ENCODE measurements at places on chromosomes 2 and 18.

DNA sequence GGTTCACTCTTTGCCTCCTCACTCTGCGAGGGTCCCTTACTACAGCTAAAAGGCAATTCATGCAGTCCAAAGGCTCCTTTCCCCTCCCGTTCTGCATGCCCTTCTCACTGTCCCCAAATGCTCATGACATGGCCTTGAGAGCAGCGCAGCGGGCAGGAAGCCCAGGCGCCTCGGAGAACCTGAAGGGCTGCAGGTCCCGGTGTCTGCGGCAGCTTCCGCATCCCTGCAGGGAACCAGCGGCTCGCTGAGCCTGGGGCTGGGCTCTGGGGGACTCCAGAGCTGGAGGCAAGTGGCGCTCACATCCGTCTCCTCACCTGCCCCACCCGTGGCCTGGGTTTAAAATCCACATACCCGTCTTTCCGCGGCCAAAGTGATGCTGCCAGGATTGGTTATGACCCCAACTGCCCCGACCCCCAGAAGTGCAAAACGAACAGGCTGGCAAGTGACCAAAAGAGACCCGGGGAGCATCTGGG, 462 bp upstream of the CIDEA start:
- DNase-seq = no peak

DNA sequence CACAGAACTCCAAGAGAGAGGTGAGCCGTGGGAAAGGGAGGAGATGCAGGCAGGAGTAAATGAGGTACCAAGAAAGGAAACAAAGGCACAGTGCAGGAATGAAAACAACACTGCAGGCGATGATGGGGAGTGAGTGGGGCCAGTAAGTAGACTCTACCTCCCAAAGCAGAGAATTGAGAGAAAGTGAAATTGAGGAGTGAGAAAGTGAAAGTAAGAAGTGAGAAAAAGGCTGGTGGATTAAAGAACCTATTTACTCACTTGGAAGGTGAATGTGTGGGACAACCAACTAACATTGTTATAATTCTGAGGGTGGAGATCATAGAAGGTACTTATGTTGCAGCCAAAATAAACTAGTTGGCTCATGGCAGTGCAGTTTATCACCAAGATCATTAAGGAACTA, 193.1 kb upstream of the TMEM200C start:
- DNase-seq = no peak

DNA sequence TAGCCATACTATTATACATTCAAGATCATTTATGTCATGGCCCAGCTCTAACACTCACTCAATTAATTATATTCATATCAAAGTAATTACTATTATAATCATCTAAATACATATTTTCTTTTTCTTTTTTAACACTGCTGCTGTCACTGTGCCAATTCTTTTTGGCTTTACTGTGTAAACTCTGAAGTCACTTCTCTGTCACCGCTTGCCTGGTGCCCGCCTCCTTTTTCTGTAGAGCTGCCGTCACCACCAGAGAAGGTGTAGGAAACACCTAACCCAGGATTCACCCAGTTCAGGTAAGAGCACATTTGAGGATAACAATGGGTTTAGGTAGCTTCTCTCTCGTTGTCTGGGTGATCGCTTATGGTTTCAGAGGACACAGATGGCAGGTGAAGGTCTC, 93.3 kb downstream of the AOX1 start:
- DNase-seq = no peak

DNA sequence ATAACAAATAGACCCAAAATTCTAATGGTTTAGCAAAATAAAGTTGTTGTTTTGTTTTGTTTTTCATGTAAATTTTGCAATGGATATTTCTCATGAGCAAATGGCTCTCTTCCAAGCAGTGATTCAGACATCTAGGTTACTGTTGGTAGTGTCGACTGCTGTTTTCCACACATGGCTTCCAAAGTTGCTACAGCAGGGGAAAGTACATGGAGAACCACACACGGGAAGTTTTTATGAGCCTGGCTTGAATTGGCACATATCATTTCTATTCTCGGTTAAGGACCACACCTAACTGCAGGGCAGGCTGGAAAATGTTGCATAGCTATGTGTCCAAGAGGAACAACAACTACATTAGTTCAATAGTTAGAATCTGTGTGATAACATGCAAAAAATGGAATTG, 262.1 kb downstream of the GALNT13 start:
- DNase-seq = no peak

- no peak for DNase-seq
Observed at GRCh38 chr2:120746144-120746543, 10.5 kb downstream of the GLI2 start.

DNA sequence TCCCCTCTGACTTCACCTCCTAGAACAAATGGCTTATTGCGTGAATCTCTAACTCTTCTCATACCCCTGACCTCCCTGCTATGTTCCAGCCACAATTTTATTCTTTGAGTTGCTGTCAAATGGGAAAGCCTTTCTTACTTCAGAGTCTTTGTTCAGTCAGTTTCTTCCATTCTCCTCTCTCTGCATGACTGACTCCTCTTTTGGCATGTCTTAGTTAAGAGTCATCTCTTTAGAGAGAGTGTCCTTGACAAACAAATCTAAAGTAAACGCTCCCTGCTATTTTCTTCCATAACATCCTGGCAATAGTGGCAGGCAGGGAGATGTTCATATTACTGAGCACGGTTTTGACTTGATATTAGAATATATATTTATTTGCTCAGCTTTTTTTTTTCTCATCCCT, 170.7 kb upstream of the ERBB4 start:
- DNase-seq = peak; percentile 67

DNA sequence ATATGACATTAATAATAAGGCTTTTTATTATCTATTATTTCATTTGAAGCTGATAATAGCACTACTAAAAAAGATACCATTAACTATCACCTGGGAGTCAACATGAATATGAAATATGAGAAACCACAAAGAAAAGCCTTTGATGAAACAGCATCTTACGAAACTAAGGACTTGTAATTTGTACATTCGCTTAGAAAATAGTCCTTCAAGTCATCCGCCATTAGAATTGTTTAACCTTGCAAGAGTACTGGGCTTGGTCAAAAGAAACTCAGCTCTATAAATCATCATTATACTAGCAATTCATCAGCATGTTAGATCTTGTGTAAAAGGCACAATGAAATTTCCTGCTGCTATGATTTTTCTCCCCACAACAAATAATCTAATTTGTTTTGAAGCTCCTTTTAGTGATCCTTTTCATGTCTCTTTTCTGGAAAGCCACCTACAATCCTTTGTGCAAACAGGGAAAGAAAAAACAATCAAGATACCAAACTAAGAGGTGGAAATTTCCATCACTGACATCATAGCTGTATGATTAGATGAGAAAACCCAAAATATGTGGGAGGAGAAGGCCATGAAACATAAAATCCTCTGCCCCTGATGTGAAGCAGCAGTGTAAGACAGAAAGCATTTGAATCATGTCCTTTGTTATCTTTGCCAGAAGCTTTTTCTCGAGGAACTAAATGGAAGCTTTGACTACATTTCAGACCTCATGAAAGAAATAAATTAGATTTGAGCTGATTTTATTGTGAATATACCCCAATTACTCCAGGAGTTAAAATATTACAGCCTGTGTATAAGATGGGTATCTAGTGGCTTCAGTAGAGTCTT, 31.2 kb downstream of the SCN9A start:
- DNase-seq = no peak

DNA sequence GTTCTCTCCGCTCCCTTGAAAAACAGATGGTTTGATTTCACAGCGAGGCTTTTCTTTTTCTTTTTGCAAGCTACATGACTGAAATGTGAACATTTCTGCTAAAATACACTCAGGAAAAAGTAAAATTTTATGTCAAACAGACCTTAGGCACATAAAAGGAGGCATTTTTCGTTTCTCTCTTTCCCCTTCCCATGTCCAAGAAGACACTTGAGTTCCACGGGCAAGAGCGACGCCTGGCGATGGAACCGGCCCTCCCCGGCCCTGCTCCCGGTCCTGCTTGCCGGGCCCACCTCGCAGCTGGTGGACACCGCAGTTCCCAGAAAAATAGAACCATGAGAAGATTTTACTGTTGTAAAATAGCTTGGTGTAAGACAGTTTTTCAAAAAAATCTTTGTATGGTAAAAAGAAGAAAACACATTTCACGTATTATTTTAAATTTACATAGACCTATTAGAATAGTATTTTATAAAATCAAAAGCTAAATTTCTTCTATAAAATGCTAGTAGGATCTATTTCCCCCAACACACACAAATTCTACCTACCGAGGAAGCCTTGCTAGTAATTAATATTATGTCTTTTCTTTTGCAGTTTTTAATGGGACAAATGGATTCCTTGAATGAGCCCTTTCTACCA, 2.3 kb upstream of the ALKAL2 start:
- peak; percentile 25 for DNase-seq

DNA sequence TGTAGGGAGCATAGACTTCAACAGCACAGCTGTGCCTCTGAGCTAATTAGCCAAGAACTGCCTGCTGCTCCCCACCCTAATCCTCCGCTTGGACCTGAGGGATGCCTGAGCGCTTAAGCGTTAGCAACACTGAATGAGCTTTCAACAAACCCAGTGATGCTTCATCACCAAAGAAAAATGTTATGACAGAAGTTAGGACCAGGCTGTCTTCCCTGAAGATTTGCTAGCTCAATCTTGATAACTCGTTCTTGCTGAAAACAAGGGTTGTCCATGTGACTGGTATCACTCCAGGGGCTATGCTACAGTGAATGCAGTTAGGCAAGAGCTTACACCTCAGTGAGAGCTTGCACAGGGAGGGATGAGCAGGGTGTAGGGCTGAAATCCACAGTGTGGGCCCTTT, 190.7 kb upstream of the SIX2 start:
- DNase-seq = no peak

GRCh38 chr18:79950515-79951341, 725 bp downstream of the SLC66A2 start:
- DNase-seq = no peak

DNA sequence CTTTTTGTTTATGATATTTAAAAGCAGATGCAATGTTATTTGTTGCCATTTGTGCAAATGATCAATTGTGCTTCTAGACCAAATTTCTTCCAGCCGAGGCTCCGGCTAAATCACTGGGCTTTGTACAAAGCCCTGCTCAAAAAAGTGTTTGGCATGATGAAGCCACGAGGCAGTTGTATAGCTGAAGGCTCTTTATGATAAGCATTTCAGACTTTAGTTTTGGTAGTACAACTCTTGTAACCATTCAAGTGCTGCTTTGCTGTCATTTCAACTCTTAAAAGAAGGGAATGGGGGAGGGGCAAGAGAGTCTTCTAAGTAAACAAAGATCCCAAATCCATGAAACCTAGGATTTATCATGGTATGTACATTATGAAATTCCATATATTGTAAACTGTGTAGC, 3.3 kb upstream of the ZNF532 start:
- no peak for DNase-seq

DNA sequence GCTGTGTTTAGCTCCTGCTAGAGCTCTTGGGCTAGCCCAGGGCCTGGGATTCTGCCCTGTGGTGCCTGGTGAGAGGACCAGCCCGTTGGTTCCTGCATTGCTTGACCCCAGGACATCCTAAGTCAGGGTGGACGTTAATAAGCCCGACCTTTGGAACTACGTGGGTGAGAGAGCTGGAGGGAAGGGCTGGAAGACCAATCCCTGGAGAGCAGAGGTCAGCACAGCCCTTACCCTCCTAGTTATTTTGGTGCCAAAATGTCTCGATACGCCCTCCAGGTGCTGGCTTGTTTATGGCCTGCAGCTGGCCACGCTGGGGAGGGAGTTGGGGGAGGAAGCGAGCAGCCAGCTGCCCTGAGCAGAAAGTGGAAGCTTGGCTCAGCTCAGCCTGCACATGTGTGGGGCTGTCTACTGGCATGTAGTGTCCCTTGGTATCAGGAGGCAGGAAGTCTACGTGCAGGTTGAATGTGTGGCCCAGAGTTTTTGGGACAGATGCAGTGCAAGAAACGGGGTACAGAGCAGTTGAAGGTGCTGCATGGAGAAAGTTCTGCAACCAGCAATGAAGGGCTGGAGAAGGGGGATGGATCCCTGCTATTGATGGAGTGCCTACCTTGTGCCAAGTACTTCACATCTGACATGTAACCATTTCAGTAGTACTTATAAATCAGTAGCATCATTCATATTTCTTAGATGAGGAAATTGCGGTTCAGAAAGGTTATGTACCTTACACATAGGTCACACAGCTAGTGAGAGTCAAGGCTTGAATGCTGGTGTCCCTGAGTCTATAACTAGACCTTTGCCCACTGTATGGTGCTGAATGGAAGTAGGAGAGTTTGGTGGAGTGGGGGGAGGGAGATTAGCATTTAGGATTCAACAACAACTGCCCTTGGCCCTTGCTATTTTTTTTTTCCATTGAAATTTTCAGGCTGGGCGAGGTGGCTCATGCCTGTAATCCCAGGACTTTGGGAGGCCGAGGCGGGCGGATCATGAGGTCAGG, 5.0 kb upstream of the DGKD start:
- DNase-seq = no peak

- DNase-seq = no peak
Observed at GRCh38 chr18:77165503-77166188, 33.1 kb upstream of the MBP start.

DNA sequence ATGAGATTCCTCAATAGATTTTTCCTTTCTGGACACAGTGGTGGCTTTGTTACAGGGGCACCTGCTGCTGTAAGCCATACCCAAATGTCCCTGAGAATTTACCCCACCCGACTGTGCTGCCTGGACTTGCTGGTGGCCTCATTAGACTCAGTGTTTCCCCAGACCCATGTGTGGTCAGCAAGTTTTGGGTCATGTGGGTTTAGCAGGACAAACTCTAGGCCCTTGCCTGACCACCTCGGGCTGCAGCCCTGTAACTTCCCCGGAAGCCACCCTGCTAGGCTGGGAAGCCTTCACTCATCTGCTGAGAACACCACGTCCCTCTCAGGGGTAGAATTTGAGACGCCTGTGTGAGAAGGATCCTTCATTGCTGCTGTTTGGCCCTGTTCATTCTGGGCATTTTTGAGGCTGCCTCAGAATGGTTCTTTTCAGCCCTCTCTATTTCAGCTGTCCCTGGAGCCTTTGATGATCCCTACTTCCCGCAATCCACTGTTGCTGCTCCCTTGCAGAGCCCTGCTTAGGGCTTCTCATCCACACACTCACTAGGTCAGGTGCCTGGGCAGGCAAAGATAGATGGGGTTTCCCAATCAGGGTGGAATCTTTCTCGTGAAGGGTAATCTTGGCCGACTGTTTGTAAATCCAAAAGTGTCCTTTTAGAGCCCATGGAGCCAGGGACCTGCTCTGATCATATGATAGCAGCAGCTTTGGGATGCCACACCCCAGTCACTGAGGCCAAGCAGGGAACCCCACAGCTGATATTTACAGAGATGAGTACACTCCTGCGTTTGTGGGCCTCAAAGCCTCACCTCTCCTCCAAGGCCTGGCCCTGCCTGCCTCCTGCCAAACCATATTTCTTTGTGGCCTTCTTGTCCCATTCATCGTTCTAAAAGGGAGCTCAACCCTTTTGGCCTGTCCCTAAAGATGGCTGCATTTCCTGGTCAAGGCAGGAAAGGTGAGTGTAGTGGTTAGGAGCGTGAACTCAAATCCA, 6.7 kb downstream of the EHD3 start:
- no peak for DNase-seq

- DNase-seq = no peak
Observed at GRCh38 chr18:26458526-26459232, 89.7 kb downstream of the KCTD1 start.
